LoVo (cell line): ENCODE measurements at places on chromosomes 1 and 21.
A peak's percentile ranks its signal among the peaks of the same experiment; 100 is the strongest.

- no peak for DNase-seq
Measured at GRCh38 chr1:235430991-235431390, 63.8 kb downstream of the TBCE start.

GRCh38 chr1:16461681-16462080 lies 21.2 kb downstream of the NECAP2 start:
- no peak for DNase-seq

GRCh38 chr1:24828887-24829192 lies 83.6 kb downstream of the CLIC4 start:
- no peak for DNase-seq

- DNase-seq = no peak
Measured at GRCh38 chr21:41459884-41460534, 34.0 kb downstream of the MX1 start.

GRCh38 chr1:147726168-147726567 lies 34.2 kb downstream of the GJA5 start:
- DNase-seq = no peak

- DNase-seq = no peak
Measured at GRCh38 chr1:202165942-202166843, 5.8 kb upstream of the PTPN7 start.

GRCh38 chr21:33546086-33546485 lies 3.2 kb downstream of the SON start:
- DNase-seq = no peak

DNA sequence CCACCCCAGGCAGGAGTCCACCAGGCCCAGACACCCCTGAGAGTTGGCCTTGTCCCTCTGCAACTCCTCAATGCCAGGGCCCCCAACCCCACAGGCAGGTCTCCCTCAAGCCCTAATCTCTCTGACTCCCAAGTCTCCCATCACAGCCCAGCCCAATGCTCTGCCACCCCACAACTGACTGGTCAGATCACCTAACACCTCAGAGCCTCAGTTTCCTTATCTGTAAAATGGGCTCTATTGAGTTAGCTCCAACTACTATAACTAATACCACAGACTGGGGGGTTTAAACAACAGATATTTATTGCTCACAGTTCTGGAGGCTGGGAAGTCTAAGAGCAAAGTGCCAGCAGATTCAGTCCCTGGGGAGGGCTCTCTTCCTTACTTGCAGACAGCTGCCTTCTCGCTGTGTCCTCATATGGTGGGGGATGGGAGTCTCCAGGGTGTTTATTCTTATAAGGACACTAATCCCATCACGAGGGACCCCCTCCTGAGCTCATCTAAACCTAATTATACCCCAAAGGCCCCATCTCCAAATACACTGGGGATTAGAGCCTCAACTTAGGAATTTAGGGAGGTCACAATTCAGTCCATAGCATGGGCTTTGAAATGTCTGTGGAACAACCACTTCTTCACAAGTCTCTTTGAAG lies 34.9 kb upstream of the ZC3H12A start:
- DNase-seq = no peak

DNA sequence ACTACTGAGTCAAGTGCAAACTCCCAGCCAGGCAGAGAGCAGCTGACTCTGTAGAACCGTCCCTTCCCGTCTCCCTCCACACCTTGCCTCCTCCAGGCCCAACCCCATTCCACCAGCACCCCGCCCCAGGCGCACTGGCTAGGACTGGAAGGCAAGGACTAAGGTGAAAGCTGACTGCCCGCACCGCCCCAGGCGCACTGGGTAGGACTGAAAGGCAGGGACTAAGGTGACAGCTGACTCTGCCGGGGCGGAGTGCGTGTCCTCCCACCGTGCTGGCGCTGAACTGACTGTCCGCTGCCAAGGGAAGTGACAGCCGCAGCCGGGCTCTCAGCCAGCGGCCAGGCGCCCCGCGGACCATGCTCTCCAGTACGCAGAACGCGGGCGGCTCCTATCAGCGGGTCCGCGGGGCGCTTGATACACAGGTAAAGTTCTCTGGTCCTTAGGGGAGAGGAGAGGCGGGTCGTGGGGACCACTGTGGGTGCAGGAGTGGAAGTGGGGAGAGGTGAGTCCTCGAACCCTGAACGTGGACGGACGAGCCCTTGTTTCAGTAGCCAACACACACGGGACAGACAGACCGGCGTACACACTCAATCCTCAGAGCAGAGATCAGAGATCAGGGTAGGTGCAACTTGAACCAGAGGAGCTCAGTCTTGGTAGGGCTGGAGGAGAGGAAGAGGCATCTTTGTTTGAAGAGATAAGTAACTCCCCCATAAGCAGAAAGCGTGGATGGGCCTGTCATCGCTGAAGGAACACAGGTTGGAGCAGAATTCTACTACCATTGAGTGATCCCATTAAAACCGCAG lies 58.0 kb downstream of the RBM11 start:
- DNase-seq = peak; percentile 82

GRCh38 chr1:155110381-155110780 lies 17.3 kb upstream of the EFNA1 start:
- DNase-seq = no peak
